ENCODE measurements at places on chromosomes 4 and X.

DNA sequence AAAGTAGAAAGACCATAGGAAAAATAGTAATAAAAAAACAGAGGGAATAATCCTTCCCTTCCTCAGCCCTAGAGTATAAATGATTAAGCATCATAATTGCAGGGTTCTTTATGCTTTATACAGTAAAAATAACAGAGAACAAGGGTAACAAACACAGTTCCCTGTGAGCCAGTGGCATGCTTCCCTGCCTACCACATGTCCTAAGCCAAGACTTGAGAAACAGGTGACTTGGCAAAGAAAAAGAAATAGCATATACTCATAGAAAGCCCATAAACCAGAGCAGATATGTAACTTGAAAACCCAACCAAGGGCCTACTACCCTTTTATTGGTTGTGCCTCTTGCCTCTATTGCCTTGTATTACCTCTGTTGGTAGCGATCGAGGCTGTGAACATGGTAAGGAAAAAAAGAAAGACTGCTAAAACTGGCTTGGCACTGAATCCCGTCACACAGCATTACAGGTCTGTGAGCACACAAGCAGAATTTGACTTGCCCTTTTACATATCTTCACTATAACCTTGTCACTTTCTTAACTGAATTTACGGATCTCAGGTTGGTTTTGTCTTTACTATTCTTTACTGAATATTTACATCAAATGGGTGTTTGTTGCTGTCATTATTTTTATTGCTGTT lies 30.9 kb upstream of the MYOZ2 start:
- no peak for DNase-seq

- DNase-seq, result no peak
These were observed 277.4 kb downstream of the SPRY1 start for GRCh38 chr4:123673971-123674370.

GRCh38 chr4:47494124-47494430 lies 9.0 kb downstream of the ATP10D start:
- no peak for DNase-seq

- no peak for DNase-seq
These were observed 115.3 kb upstream of the TRPC5 start for GRCh38 chrX:112197840-112198239.

DNA sequence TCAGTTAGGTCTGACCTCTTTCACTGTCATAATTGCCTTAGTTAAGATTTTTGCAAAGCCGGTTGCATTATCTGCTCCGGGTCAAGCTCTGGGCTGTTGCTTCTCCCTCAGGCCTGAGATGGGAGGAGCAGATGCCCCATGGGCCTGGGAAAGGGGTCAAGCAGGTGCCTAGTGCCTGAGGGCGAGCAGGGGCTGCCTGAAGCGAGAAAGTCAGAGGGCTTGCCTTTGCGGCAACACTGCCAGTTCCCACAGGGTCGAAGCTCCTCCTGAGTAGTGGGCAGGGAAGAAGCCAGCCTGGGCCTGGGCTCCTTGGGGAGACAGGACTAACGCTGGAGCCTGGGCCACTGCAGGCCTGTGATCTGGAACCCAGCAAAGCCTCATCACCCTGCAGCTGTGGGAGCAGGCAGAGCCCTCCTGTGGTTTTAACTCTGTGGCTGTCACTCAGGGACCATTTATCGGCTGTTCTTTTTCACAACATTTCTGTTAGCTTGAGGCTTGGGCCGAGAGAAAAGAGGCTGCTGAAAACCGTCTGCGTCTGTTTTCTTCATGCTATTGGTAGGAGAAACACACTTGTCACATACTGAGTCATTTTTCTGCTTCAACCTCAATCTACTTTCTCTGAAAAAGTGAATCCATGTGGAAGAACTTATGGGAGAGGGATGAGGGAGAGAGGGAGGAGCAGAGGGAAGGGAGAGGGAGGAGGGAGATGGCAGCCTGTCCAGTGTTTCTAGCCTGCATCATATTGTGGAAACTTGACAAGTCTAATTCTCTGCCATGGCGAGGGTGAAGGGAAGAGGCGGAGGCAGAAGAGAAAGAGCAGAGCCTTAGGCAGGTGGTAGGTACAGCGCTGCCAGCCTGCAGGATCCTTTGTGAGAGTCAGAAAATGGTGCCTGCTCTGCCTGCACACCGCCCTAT lies 68.4 kb downstream of the RHOH start:
- no peak for DNase-seq
